ENCODE measurements at places on chromosomes 4 and X. TPM values are rescaled to one million over a fixed set of nuclear protein-coding genes. Genes with fewer than 3 reads are reported as not detected.

Gene ZBTB49
- 2.6 TPM for total RNA-seq

Gene STBD1
- total RNA-seq: 7.0 TPM

Gene USP26
- total RNA-seq: not detected

Gene CENPVL2
- total RNA-seq: not detected

Gene CTAG1B
- total RNA-seq: not detected
